Hematopoietic multipotent progenitor cell treated with erythropoietin and hydrocortisone succinate and interleukin-3 and kit ligand, for 15 days (in vitro differentiated cells): ENCODE measurements at places on chromosomes 7 and 10.

- DNase-seq = no peak
These were observed 1.3 kb upstream of the TNRC18 start for GRCh38 chr7:5424749-5425506.

- DNase-seq = no peak
These were observed 101.3 kb upstream of the DNAJB12 start for GRCh38 chr10:72455889-72456595.

- DNase-seq = no peak
These were observed 29.7 kb downstream of the PPIF start for GRCh38 chr10:79376751-79377556.

- DNase-seq = no peak
These were observed 40.4 kb downstream of the BAIAP2L1 start for GRCh38 chr7:98360221-98361130.

DNA sequence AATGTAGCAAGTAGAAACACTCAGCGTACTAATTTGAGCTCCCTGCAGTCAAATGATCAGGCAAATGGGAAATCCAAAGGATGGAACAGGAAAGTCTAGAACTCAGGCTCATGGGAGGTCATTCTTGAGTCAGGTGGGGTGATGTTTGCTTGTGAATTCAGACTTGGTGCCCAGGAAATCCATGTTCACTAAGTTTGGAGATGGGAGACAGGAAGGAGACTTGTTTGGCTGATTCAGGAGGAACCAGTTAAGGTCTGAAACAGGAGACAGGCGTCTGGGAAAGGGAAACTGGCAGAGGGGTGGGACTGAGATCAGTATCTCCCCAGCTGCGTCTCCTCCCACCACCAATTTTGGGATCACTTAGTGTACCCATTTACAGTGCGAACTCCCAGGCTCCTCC is 38.4 kb upstream of the ZNF438 start:
- no peak for DNase-seq

GRCh38 chr10:131176907-131177306 is 134.6 kb downstream of the TCERG1L start:
- DNase-seq = no peak

GRCh38 chr7:74262639-74263398 is 8.6 kb upstream of the RFC2 start:
- no peak for DNase-seq

DNA sequence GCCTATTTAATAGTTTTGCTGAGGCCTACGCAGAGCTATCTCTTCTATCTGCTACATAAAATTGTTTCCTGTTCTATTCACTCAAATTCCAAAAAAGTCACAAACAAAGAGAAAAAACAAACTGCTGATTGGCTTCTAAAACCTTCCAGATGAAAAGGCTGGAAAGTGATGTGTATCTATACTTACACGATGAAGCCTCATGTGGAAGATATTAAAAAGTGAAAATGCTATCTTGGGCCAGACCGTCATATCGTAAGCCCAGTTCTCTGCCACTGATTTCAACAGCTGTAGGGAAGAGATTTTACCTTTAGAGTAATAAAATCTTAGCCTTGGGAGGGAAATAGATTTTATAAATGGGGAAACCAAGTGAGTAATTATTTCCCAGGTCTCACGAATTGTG is 394.8 kb downstream of the KIF20B start:
- DNase-seq = no peak

DNA sequence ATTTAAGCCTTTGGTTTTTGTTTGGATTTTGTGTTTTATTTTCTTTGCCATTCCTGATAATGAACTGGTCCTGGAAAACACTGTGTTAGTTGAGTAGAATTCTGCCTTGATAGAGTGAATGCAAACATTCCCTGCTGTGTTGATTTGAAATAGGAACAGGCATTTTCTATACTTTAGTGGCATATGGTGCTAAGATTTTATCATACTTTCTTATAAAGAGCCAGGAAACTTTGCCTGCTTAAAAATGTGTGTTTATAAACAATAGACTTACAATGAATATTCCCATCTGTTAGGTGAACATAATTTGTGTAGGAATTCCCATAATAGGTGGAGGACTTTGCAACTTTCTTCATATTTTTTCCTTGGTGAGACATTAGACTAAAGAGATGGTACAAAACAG is 333.3 kb downstream of the SDK1 start:
- no peak for DNase-seq

DNA sequence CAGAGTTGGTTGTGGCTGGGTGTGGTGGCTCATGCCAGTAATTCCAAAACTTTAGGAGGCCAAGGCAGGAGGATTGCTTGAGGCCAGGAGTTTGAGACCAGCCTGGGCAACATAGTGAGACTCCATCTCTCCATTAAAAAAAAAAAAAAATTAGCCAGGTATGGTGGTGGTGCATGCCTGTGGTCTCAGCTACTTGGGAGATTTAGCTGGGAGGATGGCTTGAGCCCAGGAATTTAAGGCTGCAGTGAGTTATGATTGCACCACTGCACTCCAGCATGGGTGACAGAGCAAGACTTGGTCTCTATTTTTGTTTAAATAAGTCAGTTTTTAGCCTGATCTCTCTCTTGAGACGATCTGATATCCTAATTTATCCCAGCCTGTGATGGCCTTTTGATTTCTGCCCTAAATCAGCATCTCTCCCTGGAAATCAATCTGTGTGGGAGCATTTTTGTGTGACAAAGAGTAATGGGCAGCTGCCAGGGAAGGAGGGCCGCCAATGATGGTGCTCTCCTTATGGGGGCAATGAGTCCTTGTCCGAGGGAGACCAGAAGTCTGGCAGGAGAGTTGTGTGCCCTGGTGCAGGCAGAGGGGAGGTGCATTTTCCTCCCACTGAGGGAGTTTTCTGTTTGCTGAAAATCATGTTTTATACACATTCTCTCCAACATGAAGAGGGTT is 111.0 kb downstream of the NRP1 start:
- no peak for DNase-seq

- DNase-seq = no peak
These were observed 559.2 kb downstream of the PTPRN2 start for GRCh38 chr7:158028290-158028941.

- peak; percentile 23 for DNase-seq
These were observed 488 bp downstream of the EIF4H start for GRCh38 chr7:74174606-74175082.

GRCh38 chr7:105623378-105623777 is 42.1 kb upstream of the EFCAB10 start:
- no peak for DNase-seq

DNA sequence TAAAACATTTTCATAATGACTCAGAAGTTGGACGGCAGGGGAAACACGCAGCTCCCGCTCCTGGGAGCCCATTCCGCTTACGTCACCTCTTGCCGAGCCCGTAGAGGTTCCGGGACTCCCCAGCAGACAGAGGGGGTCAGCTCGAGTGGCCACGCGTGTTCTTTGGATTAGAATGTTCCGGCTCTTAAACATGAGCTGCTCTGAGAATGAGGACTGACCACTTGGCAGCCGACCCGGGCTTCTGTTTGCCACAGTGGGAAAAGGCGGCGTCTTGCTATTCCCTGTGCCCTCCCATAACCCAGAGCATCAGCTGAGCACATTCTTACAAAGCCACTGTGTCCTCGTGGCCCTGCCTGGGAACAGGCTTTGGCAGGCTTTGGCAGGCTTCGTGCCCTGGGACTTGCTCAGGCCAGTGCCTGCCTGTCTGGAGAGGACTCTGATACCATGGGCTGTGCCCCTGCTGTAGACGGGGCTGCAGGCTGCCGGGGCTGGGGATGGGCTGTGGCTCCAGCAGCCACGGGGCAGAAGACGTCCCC is 40.1 kb downstream of the PFKP start:
- no peak for DNase-seq

DNA sequence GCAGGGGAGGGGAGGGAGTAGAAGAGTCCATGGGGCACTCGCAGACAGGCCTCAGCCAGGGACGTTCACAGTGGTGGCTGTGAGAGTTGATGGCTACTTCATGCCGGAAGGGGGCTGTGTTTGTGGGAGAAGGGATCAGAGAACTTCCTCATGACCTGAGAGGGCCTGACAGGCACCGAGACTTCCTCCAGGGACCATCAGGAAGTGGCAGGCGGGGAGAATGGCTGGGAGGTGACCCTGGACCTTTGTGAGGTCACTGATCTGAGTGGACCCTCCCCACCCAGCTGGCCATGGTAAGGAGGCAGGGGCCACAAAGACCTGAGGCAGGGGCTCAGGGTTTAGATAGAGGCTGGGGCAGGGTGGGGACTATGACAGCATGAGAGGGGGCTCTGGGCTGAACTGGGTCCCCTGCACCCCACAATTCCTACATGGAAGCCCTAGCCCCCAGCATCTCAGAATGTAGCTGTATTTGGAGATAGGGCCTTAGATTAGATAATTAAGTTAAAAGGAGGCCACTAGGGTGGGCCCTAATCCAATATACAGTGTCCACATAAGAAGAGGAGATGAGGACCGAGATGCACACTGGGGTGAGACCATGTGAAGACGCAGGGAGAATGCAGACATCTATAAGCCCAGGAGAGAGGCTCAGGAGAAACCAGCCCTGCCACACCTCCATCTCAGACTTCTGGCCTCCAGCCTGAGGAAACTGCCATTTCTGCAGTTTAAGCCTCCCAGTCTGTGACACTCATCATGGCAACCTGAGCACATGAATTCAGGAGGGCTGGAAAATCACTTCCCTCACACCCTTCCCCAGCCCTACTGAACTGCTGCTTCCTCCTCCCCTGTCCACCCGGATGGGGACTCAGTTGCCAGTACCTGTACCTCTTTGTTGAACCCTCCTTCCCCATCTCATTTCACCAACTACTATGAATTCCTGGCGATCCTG is 273.9 kb upstream of the ZNF32 start:
- no peak for DNase-seq

- DNase-seq = no peak
These were observed 155.3 kb upstream of the FRMD4A start for GRCh38 chr10:14485986-14486385.

DNA sequence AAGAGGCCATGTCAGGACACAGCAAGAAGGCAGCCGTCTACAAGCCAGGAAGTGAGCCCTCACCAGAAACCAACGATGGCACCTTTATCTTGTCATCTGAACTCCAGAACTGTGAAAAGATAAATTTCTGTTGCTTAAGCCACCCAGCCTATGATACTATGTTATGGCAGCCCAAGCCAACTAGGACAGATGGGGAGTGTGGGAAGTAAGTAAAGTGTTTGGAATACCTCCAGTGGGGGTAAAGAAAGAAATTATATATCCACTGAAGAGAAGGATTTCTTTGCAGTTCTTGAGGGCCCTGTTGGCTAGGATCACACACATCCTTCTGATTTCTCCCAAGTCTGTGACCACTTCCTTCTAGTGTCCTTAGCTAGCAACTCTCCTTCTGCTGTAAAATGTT is 384.4 kb downstream of the TNS3 start:
- no peak for DNase-seq

DNA sequence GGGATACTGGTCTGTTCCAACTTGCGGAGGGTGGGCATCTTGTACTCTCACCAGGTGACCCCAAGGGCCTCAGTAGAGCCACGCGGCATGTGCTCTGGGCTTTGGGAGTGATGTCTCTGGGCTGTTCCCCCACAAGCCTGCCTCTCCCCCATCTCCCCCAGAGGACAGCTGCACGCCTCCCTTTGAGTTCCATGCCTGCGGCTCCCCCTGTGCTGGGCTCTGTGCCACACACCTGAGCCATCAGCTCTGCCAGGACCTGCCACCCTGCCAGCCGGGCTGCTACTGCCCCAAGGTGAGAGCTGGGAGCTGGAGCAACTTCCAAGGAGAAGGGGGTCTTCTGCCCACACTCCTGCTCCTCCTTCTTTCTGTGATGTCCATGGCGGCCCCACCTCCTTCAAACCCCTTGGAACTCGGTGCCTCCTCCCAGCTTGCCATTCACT is 15.0 kb upstream of the ZNF862 start:
- DNase-seq = no peak

GRCh38 chr10:35378541-35379210 is 42.4 kb downstream of the CCNY start:
- DNase-seq = peak; percentile 21

- no peak for DNase-seq
These were observed 99.0 kb downstream of the SRPK2 start for GRCh38 chr7:105289704-105290103.

DNA sequence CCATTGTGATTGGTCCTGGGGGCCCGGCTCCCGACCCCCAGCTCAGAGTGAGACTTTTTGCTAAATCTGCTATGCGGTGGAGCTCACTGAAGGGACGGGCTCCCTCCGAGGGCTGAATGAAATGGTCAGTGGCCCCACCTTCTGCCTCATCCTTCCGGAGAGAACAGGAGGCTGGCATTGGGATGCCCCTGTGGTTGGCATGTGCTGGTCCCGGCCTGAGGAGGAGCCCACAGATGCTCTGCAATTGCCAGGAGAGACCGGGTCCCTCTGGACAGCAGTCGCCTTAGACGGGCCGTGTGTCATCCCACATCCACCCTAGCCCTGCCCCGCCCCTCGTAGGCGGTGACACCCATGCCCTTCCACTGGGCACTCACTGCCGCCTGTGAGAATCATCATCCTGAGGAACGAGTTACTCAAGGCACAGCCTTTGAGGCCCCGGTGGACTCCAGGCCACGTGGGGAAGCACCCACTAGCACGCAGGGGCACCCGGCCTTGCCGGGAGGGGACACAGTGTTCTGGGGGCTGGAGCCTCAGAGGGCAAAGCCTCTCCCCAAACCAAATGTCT is 21.2 kb upstream of the DPYSL4 start:
- DNase-seq = no peak

GRCh38 chr10:62584731-62585130 is 210.6 kb downstream of the ZNF365 start:
- DNase-seq = no peak

- no peak for DNase-seq
These were observed 189.8 kb downstream of the HECW1 start for GRCh38 chr7:43302211-43302711.

DNA sequence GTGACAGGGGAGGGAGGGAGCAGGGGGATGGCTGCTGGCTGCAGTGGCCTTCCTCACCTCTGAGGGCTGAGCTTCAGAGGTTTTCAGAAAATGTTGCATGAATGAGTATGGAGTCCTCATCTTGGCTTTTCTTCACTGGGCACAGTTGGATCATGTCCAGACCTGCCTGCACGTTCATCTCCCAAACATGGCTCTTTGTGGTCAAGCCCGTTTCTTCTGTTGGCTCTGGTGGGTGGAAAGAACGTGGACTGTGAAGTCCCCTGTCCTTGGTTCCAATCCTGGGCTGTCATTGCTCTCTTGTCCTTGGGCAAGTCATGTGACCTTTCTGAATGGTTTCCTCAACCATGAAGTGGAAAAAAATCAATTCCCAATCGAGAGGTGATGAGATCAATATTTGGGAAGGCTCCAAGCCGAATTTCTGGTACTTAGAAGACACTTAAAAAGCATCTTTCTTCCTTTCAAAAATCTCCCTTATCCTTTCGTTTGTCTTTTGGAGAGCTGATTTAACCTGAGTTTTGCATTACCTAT is 34.5 kb downstream of the TSPAN14 start:
- no peak for DNase-seq
